H54 (cell line): ENCODE measurements at places on chromosomes 13 and 19.

DNA sequence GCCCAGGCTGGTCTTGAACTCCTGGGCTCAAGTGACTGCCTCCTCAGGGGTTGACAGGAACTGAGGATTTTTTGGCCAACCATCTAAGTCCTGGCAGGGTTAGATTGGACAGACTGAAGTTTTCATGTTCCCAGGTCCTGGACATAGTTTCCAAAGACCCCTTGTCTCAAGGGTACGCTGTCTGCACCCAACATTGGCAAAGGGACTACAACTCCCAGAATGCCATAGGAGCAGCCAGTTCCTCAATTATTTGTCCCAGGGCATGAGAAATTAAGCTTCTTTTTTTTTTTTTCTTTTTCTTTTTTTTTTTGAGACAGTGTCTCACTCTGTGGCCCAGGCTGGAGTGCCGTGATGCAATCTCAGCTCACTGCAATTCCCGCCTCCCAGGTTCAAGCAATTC, 6.9 kb downstream of the GYS1 start:
- DNase-seq, result no peak

GRCh38 chr19:54373781-54374631, 9.3 kb upstream of the LAIR1 start:
- no peak for DNase-seq

- DNase-seq, result no peak
Measured at GRCh38 chr13:77333594-77333993, 6.7 kb upstream of the MYCBP2 start.

DNA sequence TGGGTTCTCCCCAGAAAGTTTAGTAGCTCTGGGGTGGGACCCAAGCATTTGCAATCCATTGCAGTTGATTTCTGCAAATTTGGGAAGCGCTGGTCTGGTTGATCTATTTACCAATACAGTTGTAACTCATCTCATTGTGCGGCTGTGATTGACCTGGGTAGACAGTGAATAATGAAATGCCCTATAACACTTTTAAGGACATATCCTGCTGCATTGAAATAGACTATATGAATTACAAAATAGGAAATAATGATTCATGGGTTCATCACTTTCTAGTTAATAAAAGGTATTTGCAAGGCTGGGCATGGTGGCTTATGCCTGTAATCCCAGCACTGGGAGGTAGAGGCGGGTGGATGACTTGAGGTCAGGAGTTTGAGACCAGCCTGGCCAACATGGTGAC, 59.0 kb upstream of the FARP1 start:
- no peak for DNase-seq
